Mammary epithelial cell (primary cell): ENCODE measurements at places on chromosomes 16 and 17. TPM values are rescaled to one million over a fixed set of nuclear protein-coding genes. Genes with fewer than 3 reads are reported as not detected.

GRCh38 chr16:82638095-82638798 is 11.5 kb downstream of the CDH13 start:
- peak; percentile 70 for DNase-seq

DNA sequence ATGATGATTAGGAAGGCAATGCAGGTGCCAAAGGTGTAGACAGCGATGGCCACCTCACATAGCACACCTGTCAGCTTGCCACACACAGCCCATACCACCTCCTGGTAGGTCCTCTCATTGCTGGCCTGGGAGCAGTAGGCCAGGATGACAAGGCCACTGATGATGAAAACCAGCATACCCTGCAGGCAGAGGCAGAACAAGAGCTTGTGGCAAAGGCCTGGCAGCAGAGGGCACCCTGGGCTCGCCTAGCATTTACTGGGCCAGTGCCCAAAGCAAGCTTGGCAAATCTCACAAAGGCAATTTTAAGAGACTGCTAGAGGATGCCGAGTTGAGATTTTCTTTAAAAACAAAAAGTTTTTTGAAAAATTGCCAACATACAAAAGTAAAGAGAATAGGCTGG is 5.9 kb downstream of the SLC38A7 start:
- peak; percentile 43 for DNase-seq

The SLC5A10 gene
- not detected for polyA plus RNA-seq

GRCh38 chr16:57634171-57634570 is 5.7 kb downstream of the ADGRG1 start:
- peak; percentile 65 for DNase-seq

- DNase-seq: peak; percentile 81
These were observed 123.6 kb downstream of the CMIP start for GRCh38 chr16:81567987-81568748.

The MYH1 gene
- not detected for polyA plus RNA-seq

DNA sequence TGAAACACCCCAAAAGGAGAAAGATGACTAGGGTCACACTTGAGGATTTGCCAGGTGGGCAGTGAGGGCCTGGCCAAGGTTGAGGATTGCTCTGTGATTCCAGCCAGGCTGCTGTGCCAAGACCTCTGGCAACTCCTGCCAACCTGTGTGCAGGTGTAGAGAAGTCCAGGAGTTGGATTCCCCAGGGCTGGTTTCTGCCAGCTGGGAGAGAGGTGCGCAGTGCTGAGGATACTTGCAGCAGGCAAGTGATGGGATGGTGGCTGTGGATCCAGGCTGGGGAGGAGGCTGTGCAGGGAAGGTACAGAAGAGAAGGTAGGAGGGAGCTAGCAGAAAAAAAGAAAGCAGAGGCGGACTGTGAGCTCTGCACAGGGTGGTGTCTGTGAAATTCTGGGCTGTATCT is 6.6 kb downstream of the RIPOR1 start:
- no peak for DNase-seq

DNA sequence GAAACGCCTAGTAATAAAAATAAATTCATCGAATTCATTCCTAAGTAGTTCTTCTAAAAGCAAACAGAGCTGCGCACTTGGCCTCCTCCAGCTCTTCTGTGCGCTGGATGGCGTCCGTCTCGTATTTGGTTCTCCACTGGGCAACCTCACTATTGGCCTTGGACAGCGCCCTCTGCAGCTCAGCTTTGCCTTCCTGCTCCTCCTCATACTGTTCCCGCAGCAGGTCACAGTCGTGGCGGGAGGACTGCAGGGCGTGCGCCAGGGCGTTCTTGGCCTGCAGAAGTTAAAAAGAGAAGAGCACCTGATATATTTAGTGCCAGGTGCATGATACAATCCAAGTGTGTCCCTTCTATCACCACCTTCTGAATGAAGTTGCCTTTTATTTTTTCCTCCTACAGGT is 21.8 kb downstream of the MYH3 start:
- DNase-seq: no peak

GRCh38 chr16:4317532-4318450 is 1.9 kb downstream of the GLIS2 start:
- DNase-seq: peak; percentile 38

- DNase-seq: no peak
These were observed 1.2 kb downstream of the TBX2 start for GRCh38 chr17:61400717-61401388.

DNA sequence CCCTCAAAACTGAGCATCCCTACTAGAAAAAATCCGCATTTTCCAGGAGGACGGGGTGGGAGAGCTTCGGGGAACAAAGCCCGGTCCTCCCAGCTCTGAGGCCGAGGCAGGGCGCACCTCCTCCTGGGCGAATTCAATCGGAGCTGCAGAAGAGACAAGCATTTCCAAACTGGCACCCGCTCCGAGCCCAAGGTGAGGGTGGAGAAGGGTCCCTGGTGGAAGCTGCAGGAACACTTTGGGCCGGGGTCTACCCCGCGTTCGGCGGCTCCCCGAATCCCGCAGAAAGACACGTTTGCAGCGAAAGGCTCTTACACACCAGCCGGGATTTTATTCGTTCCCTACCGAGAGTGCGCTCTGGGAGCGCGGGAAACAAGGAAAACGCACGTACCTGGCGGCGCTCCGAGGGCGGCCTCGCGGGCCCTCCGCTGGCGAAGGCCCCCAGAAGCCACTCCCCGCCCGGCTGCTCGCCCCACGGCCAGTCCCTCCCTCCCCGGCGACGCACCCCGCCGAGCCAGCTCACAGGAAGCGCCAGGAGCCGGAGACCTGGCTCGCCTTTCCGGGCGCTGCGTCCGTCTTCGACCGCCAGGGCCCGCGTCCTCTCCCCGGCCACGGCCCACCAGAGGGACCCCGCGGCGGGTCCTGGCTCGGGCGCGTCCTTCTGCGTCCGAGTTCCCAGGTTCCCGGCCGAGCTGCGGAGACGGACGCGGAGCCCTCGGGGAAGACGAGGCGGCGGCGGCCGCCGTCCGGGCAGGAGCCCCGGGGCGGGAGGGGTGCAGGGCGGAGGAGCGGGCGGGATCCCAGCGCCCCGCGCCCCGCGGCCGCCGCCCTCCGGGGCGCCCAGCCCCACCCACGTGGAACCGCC is 49.8 kb upstream of the BAHCC1 start:
- DNase-seq: peak; percentile 93

The SLC16A5 gene
- 1.6 TPM for polyA plus RNA-seq

The RPS15A gene
- polyA plus RNA-seq: 3,814 TPM

The DNAI2 gene
- not detected for polyA plus RNA-seq

The UTS2R gene
- not detected for polyA plus RNA-seq

- no peak for DNase-seq
These were observed 34.3 kb downstream of the CPSF4L start for GRCh38 chr17:73227379-73227778.

DNA sequence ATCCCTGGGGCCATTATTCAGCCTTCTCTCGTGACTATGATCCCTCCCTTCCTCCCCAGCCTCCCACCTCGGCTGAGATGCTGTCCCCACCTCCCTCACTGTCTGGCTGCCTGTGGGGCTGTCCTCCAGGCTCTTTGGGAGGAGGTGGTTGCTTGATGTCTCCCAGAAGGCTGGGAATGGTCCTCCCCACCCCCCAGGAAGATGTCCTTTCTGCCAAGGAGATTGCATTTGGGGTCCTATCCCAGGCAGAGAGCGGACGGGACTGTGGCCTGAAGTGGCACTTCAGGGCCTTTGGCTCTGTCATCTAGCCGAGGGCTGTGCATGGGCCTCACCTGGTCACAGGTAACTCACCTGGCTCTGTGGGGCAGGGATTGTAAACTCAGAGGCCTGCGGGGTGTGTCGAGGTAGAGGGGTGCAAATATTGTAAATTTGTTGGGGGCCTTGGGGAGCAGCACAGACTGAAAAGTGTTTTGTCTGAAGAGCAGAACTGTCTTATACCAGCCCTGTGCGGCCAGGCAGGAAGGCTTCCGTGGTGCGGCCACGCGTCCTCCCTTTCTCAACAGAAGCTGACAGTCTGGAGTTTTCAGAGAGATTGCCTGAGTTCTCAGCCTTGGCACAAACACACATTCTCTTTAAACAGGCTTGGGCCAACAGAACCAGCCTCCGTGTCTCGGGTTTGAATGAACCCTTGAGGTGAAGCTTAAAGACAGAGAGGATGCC is 177.9 kb downstream of the SEC14L1 start:
- peak; percentile 29 for DNase-seq

GRCh38 chr17:1744551-1745512 is 2.2 kb downstream of the SERPINF2 start:
- DNase-seq: no peak

DNA sequence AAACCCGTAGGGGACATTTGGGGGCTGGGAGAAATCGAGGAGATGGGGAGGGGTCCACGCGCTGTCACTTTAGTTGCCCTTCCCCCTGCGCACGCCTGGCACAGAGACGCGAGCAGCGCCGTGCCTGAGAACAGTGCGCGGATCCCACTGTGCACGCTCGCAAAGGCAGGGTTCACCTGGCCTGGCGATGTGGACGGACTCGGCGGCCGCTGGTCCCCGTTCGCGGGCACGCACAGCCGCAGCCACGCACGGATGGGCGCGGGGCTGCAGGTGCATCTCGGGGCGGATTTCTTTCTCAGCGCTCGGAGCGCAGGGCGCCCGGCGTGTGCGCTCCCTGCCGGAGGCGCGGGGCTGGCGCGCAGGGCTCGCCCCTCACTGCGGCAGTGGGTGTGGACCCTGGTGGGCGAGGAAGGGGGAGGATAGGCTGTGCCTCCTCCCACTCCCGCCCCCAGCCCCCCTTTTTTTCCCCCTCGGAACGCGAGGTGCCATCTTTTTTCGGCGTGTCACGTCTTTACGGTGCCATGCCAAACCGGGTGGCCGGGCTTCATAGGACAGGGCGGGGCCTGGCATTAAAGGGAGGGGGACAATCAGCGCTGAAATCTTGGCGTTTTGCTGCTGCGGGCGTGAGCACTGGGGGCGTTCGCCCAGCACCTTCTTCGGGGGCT is 1.1 kb downstream of the MAPT start:
- DNase-seq: peak; percentile 45

The IRX3 gene
- 2.6 TPM for polyA plus RNA-seq

GRCh38 chr16:73840728-73841127 is 455.9 kb upstream of the PSMD7 start:
- DNase-seq: no peak
